Caki2 (cell line): ENCODE measurements at places on chromosomes 13 and 19. TPM values are rescaled to one million over a fixed set of nuclear protein-coding genes. Genes with fewer than 3 reads are reported as not detected.

- no peak for DNase-seq
Observed at GRCh38 chr19:41905273-41906002, 22.5 kb downstream of the ARHGEF1 start.

DNA sequence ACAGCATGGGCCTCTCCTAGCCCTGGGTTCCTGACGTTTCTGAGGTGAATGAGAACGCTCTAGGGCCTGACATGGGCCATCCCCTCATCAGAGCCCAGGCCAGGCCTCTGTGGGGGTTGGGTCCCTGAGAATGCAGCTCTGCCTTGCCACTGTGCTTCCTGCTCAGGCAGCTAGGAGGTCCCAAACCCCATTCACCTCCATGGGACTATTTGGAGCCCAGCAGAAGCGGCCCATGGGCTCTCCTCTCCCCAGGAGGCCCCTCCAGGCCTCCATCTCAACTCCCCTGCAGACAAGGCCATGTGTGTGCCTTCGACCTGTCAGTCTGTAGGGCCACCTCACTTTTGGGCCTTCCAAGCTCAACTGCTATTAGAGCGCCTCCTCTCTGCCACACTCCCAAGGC lies 36.9 kb downstream of the ELL start:
- DNase-seq, result no peak

The CATSPERD gene
- not detected in 2 replicates for total RNA-seq

The ZIC5 gene
- 1.5 and 3.8 TPM in 2 replicates for total RNA-seq

The ALG5 gene
- 5.0 and 10.6 TPM in 2 replicates for total RNA-seq
